ENCODE measurements at places on chromosomes 12 and 14.
A peak's percentile ranks its signal among the peaks of the same experiment; 100 is the strongest.

GRCh38 chr12:56488041-56488955 lies at the start of gene GLS2:
Gene GLS2 (minus strand): TSS chr12:56488161. CDS start chr12:56488118, 43 bp downstream.
- peak; percentile 54 for DNase-seq

GRCh38 chr14:90562652-90563051 lies 165.8 kb downstream of the CALM1 start:
- DNase-seq, result no peak

- peak; percentile 26 for DNase-seq
Measured at GRCh38 chr12:24561882-24562770, 386.8 kb downstream of the BCAT1 start.

DNA sequence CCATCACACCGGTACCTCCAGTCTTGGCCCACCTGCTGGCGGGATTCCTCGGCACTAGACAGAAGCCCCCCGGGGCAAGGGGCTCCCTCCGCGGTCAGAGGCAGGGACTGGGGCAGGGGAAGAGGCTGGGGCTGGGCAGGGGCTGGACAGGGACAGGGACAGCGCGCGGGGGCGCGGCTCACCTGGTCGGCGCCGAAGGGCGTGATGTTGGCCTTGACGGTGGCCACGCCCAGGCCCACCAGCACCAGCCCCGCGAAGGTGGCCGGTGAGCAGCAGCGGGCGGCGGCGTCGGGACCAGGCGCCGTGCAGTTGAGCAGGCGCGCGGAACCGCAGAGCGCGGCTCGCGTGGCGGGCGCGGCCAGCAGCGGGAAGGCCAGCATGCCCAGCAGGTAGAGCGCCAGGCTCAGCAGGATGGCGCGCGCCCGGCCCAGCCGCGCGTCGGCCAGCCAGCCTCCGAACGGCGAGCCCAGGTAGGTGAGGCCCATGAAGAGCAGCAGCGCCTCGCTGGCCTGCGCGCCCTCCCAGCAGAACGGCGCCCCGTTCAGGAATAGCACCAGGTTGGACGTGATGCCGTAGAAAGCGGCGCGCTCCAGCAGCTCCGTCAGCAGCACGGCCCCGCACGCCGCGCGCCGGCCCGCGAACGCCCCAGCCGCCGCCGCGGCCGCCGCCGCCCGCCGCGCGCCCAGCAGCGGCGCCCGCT lies 392 bp downstream of the SLC15A4 start:
- peak; percentile 69 for DNase-seq

DNA sequence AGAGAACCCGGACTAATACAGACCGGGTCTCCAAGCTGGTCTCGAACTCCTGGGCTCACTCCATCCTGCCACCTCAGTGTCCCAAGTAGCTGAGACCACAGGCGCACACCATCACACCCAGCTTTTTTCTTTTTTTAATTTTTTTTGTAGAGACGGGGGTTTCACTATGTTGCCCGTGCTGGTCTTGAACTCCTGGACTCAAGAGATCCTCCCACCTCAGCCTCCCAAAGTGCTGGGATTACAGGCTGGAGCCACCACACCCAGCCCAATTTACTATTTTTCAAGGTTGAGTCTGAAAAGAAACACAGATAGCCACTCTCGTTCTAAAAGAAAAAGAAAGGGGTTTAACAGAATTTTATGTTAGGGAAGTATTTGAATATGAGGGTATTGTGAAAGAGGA lies 1.8 kb downstream of the ERO1A start:
- no peak for DNase-seq

DNA sequence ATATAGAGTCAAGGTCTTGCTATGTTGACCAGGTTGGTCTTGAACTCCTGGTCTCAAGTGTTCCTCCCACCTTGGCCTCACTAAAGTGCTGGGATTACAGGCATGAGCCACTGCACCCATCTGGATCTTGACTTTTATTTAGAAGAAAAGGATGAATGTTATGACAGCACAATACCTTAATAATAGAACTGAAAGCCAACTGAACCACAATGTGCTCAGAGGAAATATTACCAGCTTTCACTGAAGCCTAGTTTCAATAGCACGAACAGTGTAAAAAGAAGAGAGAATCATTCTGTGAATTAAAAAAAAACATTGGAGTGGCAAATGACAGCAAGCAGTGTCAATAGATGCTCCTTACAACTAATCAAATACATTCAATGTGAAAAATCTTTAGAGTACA lies 239.2 kb upstream of the RMST start:
- no peak for DNase-seq
